ENCODE measurements at places on chromosomes 2 and 18.
A peak's percentile ranks its signal among the peaks of the same experiment; 100 is the strongest.

- peak; percentile 10 for DNase-seq
Observed at GRCh38 chr18:62957885-62958472, 242.6 kb downstream of the PHLPP1 start.

- no peak for DNase-seq
Observed at GRCh38 chr2:34291076-34291475, 692.0 kb upstream of the FAM98A start.

DNA sequence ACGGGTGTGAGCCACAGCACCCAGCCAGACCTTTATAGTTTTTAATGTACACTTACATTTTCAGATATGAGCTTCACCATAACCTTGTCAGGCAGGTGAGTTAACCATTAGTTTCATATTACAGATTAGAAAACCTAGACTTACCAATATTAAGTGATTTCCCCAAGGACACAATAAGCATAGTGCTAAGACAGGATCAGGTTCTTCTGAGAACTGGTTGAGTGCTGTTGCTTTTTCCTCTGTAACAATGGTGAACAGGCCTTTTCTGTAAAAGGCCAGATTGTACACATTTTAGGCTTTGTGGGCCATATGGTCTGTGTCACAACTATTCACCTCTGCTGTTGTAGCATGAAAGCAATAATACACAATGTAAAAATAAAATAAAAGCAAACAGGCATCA, 332.0 kb downstream of the PIK3C3 start:
- DNase-seq = no peak

GRCh38 chr2:217870528-217871011, 132.2 kb downstream of the TNS1 start:
- no peak for DNase-seq

DNA sequence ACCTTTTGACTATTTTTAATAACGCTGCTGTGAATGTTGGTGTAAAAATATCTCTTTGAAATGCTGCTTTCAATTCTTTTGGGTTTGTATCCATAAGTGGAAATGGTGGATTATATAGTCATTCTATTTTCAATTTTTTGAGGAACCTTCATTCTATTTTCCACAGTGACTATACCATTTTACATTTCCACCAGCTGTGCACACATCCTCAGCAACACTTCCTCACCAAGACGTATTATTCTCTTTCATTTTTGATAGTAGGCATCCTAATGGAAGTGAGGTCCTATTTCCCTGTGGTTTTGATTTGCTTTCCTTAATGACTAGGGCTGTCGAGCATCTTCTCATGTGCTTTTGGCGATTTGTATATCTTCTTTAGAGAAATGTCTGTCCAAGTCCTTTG, 14.8 kb downstream of the CASP10 start:
- no peak for DNase-seq

Measured in CD4-positive, CD25-positive, alpha-beta regulatory T cell (primary cell).